ENCODE measurements at places on chromosomes 6 and 20.

DNA sequence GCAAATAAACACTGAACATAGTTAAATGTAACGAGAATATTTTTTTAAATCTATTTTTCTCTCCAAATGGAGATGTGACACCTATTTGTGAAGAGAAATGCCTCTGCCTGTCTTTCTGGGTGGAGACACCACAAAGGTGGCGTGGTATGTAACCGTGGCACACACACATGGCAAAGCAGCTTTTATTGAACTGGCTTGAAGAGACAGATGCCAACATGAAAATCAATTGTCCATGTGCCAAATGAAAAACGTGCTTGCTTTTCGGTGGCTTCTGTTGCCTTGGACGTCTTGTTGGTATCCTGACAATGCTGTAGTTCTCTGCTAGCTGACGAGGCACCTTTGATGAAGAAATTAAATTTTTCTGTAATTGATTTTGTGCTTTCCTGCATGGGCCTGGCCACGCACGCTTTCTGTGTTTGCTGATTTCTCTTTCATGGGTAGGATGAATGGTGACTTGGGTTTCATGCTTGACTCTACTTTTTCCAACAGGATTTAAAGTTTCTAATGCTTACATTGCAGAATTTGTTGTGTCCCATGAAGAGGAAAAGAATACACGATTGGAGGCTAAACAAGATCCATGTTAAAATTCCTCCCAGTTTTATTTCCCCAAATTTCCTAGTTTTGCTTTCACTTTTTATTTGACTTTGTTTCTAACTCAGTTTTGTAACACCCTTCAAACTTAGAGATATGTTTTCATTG lies 202.6 kb downstream of the TMEM242 start:
- H3K4me1 ChIP-seq = peaks cover 8% of the 10 kb centered on the region
- H3K27me3 ChIP-seq = no peaks in the 10 kb centered on the region
- DNase-seq = no peak
- no peak overlapping the region for H3K4me3 ChIP-seq
- H3K27ac ChIP-seq = no peak overlapping the region

DNA sequence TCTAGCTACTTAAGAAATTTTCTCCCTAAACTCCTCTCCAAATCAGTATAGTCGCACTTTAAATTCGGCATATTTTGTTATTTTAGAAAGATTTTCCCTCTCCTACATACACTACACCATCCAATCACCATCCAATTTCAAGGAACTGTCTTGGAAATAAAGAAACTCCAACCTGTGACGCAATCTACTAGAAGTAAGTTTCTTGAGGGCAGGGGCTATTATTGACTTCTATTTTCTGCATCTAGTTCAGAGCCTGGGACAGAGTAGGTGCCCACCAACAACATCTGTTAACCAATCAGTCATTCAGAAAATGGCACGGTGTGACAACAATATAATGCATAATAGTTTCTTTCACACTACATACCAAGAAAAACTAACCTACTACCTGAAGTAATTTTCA lies 3.6 kb downstream of the ATG5 start:
- peaks cover 2% of the 10 kb centered on the region for H3K36me3 ChIP-seq
- no peaks in the 10 kb centered on the region for H3K27me3 ChIP-seq
- DNase-seq = no peak
- H3K27ac ChIP-seq = no peak overlapping the region

GRCh38 chr6:23114812-23115504 lies 545.6 kb downstream of the HDGFL1 start:
- H3K27me3 ChIP-seq = no peaks in the 10 kb centered on the region
- no peak overlapping the region for H3K4me3 ChIP-seq
- H3K27ac ChIP-seq = no peak overlapping the region

DNA sequence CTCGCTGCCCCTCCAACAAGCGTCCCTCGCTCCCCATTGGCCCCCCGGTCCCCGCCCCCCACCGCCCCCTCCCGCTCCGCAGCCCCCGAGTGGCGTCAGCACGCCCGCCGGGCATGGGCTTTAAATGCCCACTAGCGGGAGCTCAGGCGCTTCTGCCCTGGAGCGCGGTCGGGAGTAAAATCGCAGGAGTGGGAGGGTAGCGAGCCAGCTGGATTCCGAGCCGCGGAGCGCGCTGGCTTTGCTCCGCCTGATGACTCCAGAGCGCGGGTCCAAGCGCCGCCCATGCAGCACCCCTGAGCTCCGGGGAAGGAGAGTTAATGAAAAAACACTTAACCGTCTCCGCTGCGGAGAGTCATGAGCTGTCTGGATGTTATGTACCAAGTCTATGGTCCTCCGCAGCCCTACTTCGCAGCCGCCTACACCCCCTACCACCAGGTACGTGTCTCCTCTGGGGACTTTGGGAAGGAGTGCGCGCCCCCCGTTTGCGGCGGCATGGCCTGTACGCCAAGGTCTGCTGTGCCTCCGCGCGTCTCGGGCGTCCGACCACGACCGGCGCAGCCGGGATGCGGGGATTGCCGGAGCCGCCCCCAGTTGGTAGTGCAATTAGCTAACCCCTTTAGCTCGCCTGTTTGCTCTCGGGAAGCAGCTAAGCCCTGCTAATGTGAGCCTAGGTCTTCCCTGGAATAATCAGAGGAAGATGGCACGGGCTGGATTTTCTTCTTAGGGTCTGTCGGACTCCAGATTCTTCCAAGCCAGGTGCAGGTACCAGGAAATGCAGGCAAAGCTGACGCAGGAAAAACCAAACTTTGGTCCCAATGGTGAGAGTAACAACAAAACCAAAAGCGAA lies at the start of gene VGLL2:
TSS of gene VGLL2 (plus strand) at position 149 of the 847 bp plus-strand sequence. CDS start at position 355, 206 bp downstream.
- peak within 1 kb of the TSS; percentile 69 for H3K4me3 ChIP-seq
- no peaks in the 10 kb centered on the region for H3K36me3 ChIP-seq
- peaks cover 5% of the 10 kb centered on the region for H3K4me1 ChIP-seq

- no peak overlapping the region for H3K4me3 ChIP-seq
- DNase-seq = no peak
- peaks cover 9% of the 10 kb centered on the region for H3K4me1 ChIP-seq
- H3K36me3 ChIP-seq = no peaks in the 10 kb centered on the region
Measured at GRCh38 chr6:169955731-169956437, 204.5 kb downstream of the ERMARD start.

GRCh38 chr6:161694995-161695394 lies 421.1 kb upstream of the AGPAT4 start:
- no peaks in the 10 kb centered on the region for H3K36me3 ChIP-seq
- no peak for DNase-seq
- H3K4me1 ChIP-seq = no peaks in the 10 kb centered on the region
- H3K27ac ChIP-seq = no peak overlapping the region

GRCh38 chr6:113137426-113137825 lies 719.7 kb upstream of the MARCKS start:
- no peak overlapping the region for H3K27ac ChIP-seq
- no peak for DNase-seq
- H3K4me3 ChIP-seq = no peak overlapping the region
- H3K27me3 ChIP-seq = no peaks in the 10 kb centered on the region

- DNase-seq = no peak
- no peaks in the 10 kb centered on the region for H3K27me3 ChIP-seq
- H3K27ac ChIP-seq = no peak overlapping the region
- H3K4me3 ChIP-seq = no peak overlapping the region
Measured at GRCh38 chr20:25672659-25673235, 23.9 kb downstream of the ZNF337 start.

DNA sequence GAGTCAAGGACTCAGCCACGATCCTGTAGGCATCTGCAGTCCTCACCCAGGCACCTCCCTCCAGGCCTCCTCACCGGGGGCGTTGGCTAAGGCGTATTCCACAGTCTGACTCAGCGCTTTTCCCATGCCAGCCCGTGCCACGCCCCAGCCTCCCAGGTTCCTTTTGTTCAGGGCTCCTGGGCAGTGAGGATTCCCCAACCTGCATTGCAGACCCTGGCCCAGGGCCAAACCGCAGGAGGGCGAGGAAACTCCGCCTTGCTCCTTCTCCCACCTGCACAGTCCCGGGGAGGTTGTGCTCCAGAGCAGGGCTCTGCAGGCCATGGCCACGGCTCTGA lies 202.8 kb upstream of the CST7 start:
- no peaks in the 10 kb centered on the region for H3K27me3 ChIP-seq
- H3K27ac ChIP-seq = no peak overlapping the region
- no peak overlapping the region for H3K4me3 ChIP-seq
- H3K36me3 ChIP-seq = no peaks in the 10 kb centered on the region
- no peak for DNase-seq

- no peak overlapping the region for H3K4me3 ChIP-seq
- no peak for DNase-seq
- H3K27me3 ChIP-seq = peaks cover 6% of the 10 kb centered on the region
- H3K4me1 ChIP-seq = peaks cover 2% of the 10 kb centered on the region
- no peak overlapping the region for H3K27ac ChIP-seq
Measured at GRCh38 chr20:2183381-2183780, 81.8 kb downstream of the STK35 start.

DNA sequence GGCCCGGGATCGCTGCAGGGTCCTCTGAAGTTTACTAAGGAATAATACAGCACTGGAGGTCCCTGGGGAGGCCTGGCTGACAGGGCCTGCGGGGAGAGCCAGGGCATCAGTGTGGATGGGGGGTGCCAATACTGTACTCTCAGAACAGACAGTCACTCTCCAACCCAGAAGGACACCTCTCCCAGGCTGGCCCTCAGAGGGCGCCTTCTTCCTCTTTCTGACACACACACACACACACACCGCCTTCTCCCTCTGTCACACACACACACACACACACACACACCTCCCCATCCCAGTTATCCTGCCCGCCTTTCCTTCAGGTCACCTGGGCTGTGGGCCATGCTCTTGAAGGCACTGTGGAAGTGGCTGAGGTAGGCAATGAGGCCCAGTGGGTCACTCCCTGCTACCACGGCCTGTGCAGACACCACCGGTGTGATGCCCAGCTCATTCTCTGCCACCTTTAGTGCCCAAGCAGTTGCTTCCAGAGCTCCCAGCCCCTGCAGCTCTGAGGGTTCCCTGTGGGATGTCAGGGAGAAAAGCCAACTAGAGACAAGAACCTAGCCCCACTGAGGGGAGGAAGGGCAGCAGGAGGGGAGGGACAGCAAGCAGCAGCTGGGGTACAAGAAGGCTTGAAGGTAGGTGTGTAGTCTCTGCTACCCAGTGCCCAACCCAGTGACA lies 7.5 kb downstream of the SMPD2 start:
- no peak for DNase-seq
- peaks cover 16% of the 10 kb centered on the region for H3K36me3 ChIP-seq
- no peak overlapping the region for H3K27ac ChIP-seq
- H3K4me1 ChIP-seq = no peaks in the 10 kb centered on the region
- H3K27me3 ChIP-seq = no peaks in the 10 kb centered on the region

DNA sequence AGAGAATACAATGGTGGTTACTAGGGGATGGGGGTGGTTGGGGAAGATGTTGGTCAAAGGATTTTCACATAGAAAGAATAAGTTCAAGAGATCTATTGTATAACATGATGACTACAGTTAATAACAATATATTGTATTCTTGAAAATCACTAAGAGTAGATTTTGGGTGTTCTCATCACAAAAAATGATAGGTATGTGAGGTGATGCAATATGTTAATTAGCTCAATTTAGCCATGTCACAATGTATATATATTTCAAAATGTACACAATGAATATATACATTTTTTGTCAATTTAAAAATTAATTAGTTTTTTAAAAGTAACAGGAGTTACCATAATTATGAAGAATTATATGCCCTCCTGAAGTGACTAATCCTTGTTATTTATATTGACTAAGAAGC lies 22.3 kb downstream of the ZNF133 start:
- H3K36me3 ChIP-seq = peaks cover 27% of the 10 kb centered on the region
- no peak overlapping the region for H3K4me3 ChIP-seq
- H3K4me1 ChIP-seq = peaks cover 15% of the 10 kb centered on the region
- H3K27me3 ChIP-seq = no peaks in the 10 kb centered on the region
- H3K27ac ChIP-seq = no peak overlapping the region
- DNase-seq = no peak

DNA sequence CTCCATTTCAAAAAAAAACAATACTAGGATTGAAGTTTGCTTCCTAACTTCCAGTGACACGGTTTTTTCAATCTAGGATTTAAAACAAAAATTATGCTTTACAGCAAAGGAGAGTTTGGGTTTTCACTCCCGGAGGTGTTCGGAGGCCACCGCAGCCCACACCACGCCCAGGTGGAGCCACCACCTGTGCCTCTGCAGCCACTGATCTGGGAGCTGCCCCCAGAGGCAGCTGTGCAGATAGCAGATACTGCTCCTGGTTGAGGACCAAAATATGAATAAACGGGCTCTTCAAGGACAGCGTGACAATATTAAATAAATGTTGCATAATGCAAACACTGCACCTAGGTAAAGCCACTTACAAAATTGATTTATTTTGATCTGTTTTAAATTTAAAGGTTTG lies 30.2 kb downstream of the DLL1 start:
- no peak overlapping the region for H3K27ac ChIP-seq
- H3K36me3 ChIP-seq = no peaks in the 10 kb centered on the region
- DNase-seq = no peak

GRCh38 chr6:146984251-146984924 lies 219.8 kb upstream of the STXBP5 start:
- peaks cover 49% of the 10 kb centered on the region for H3K4me1 ChIP-seq
- no peaks in the 10 kb centered on the region for H3K27me3 ChIP-seq
- peak overlapping the region; percentile 13 for H3K27ac ChIP-seq
- no peak for DNase-seq
- H3K4me3 ChIP-seq = no peak overlapping the region
- H3K36me3 ChIP-seq = peaks cover 1% of the 10 kb centered on the region

DNA sequence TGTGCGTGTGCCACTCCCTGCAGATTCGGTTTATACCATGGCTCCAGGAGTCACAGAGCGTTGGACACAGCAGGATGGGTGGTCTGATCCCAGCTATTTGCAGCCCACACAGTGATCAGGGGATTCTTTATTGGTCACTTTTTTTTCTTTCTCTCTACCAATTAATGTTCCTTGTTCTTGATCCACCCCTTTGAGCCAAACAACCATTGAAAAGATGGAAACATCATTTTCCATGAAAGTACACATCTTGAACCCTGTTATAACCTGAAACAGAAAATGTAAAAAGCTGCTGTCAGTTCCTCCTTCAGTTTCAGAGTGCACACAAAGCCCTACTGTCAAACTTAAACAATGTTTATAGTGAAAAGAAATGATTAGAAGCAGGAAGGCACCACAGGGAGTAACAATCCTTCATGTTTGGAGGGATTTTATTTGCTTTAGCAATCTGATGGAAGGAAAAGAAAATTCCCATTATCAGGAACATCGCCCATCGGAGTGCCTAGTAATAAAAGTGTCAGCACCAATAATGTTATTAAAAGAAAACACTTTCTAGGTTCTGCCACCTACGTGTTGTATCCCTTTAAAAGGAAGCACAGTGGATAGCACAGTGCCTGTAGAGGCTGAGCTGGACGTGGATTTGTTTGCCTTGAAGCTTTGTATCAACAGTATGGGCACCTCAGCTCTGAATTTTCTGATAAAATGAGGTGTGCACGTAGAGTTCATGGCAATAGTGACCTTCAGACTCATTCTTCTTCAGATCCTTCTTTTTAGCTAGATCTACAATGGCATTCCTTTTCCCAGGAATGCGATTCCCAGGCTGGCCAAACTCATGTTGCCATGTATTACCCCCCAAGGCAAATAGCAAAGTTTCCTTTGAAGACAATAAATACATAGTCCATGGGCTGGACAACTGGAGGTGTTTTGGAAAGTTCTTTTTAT lies 16.1 kb upstream of the THBD start:
- no peak overlapping the region for H3K27ac ChIP-seq
- no peaks in the 10 kb centered on the region for H3K36me3 ChIP-seq
- H3K4me1 ChIP-seq = peaks cover 7% of the 10 kb centered on the region
- peaks cover 26% of the 10 kb centered on the region for H3K27me3 ChIP-seq
- H3K4me3 ChIP-seq = no peak overlapping the region
- no peak for DNase-seq
